ENCODE measurements at places on chromosomes 3 and 15. TPM values are rescaled to one million over a fixed set of nuclear protein-coding genes. Genes with fewer than 3 reads are reported as not detected.

GRCh38 chr3:193879099-193879863 is 256.7 kb upstream of the HES1 start:
- no peaks in the 10 kb centered on the region for H3K27me3 ChIP-seq
- no peak overlapping the region for H3K27ac ChIP-seq
- no peak overlapping the region for H3K4me3 ChIP-seq
- no peaks in the 10 kb centered on the region for H3K4me1 ChIP-seq
- no peak for DNase-seq

SEMA5B gene
- not detected for total RNA-seq

DNA sequence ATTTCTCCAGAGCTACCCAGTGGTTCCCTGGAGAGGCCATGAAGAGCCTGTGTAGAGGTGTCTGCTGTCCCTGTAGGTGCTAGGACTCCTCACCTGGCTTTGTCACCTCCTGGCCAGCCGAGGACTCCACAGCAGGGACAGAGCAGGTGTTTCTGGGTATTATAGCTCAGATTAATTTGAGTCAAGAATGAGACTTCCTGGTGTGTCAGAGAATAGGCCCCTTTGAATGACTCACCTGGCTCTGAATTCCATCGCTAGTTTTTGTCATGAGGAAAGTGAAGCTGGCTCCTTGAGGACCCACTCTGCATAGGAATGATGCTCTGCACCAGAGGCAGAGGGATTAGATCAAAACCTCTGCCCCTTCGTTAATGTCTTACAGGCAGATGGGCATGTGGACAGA is 167.5 kb upstream of the TOPAZ1 start:
- H3K4me3 ChIP-seq: no peak overlapping the region
- no peaks in the 10 kb centered on the region for H3K36me3 ChIP-seq
- no peak overlapping the region for H3K27ac ChIP-seq
- H3K4me1 ChIP-seq: no peaks in the 10 kb centered on the region
- peaks cover 5% of the 10 kb centered on the region for H3K27me3 ChIP-seq

- DNase-seq: no peak
- no peak overlapping the region for H3K27ac ChIP-seq
- H3K4me3 ChIP-seq: no peak overlapping the region
- H3K36me3 ChIP-seq: no peaks in the 10 kb centered on the region
- no peaks in the 10 kb centered on the region for H3K27me3 ChIP-seq
These were observed 108.1 kb downstream of the PGPEP1L start for GRCh38 chr15:98899272-98900021.

GREM1 gene
- not detected for total RNA-seq

DNA sequence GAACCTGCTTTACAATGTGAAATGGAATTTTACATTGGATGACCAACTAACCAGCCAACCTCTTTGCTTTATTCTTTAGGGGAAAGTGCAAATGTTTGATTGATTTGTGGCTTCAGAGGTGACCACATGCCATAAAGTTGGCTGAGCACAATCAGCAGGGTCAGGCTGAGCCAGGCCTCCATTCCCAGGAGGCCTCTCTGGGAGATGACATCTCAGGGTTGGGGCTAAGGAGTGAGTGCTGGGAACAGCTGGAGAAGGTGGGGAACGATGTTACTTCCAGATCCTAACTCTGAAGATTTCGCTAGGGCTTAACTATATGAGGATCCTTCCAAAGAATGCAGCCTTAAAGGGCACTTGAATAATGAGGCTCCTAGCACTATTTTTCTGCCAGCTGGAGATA is 131.7 kb downstream of the ATP10A start:
- H3K27ac ChIP-seq: no peak overlapping the region
- H3K27me3 ChIP-seq: no peaks in the 10 kb centered on the region
- H3K36me3 ChIP-seq: peaks cover 2% of the 10 kb centered on the region
- no peaks in the 10 kb centered on the region for H3K4me1 ChIP-seq

GRCh38 chr3:173870976-173871375 is 473.4 kb downstream of the NLGN1 start:
- no peak for DNase-seq
- H3K4me1 ChIP-seq: no peaks in the 10 kb centered on the region
- no peak overlapping the region for H3K27ac ChIP-seq
- no peak overlapping the region for H3K4me3 ChIP-seq
- no peaks in the 10 kb centered on the region for H3K27me3 ChIP-seq

IL17RD gene
- total RNA-seq: not detected

VIPR1 gene
- 31.2 TPM for total RNA-seq

DNA sequence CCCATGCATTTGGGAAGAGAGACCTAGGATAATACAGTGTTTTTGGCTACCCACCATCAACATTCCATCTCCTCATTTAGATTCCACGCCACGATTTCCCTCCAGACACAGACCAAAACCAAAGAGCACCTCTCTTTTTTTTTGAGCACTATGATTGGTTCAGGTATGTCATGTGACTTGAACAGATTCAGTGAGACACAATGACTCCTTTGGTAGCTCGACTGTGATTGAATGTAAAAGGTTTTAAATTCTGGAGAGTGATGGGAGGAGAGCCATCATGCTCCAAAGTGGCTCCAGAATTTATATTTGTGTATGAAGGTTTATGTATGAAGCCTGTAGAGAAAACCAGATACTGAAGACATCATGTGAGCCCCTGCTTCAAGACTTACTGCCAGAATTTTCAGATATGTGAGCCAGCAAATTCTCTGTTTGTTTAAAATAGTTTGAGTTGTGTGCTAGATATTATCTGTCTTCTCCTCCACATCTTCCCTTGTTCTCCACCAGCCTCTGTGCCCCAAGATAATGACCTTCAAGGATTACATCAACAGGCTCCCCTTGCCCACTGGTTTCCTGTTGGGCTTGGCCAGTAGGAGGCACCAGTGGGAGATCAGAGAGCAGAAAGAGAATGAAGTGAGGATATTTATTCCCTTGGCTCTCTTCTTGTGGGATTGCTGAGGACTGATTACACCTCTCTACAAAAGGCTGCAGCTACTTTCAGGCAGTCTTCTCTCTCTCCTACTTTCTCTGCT is 12.5 kb downstream of the MYD88 start:
- H3K4me3 ChIP-seq: no peak overlapping the region
- H3K27ac ChIP-seq: peak overlapping the region; percentile 43
- no peaks in the 10 kb centered on the region for H3K36me3 ChIP-seq
- H3K27me3 ChIP-seq: no peaks in the 10 kb centered on the region
- peaks cover 12% of the 10 kb centered on the region for H3K4me1 ChIP-seq
- DNase-seq: no peak

SEC62 gene
- 78.7 TPM for total RNA-seq

DNA sequence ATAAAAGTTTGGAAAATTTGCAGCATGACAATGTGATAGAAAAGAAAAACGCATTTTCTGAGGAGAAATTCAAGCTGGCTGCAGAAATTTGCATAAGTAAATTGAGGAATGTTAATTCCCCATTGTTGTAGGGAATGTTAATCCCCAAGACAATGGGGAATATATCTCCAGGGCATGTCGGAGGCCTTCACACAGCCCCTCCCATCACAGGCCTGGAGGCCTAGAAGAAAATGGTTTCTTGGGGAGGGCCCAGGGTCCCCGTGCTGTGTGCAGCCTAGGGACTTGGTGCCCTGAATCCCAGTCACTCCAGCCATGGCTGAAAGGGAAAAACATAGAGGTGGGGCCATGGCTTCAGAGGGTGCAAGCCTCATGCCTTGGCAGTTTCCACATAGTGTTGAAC is 101.1 kb downstream of the BOC start:
- H3K27me3 ChIP-seq: no peaks in the 10 kb centered on the region
- no peak overlapping the region for H3K27ac ChIP-seq
- H3K4me3 ChIP-seq: no peak overlapping the region
- DNase-seq: no peak
- no peaks in the 10 kb centered on the region for H3K4me1 ChIP-seq

DNA sequence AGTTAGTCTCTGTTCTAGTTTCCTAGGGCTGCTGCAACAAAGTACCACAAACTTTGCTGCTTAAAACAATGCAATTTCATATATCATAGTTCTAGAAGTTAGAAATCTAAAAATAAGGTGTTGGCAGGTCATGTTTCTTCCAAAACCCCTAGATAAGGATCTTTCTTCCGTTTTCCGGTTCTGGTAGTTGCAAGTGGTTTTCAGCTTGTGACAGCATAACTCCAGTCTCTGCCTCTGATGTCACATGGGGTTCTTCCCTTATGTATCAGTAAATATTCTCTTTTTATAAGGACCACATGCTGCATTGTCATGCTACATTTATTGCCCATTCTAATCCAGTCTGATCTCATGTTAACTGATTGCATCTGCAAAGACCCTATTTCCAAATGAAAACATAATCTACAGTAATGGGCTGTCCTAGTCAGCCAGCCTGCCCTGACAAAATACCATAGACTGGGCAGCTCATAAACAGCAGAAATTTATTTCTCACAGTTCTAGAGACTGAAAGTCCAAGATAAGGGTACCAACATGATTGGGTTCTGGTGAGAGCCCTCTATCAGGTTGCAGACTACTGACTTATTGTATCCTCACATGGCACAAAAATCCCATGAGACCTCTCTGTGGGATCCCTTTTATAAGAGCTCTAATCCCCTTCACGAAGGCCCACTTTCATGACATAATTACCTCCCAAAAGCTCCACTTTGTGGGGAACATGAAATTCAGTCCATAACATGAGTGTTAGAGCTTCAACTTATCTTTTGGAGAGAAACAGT is 642.0 kb upstream of the NAALADL2 start:
- no peaks in the 10 kb centered on the region for H3K27me3 ChIP-seq
- H3K36me3 ChIP-seq: no peaks in the 10 kb centered on the region
- peak; percentile 16 for DNase-seq
- no peaks in the 10 kb centered on the region for H3K4me1 ChIP-seq
- H3K4me3 ChIP-seq: no peak overlapping the region
- H3K27ac ChIP-seq: no peak overlapping the region

CDHR4 gene
- 0.32 TPM for total RNA-seq

DNA sequence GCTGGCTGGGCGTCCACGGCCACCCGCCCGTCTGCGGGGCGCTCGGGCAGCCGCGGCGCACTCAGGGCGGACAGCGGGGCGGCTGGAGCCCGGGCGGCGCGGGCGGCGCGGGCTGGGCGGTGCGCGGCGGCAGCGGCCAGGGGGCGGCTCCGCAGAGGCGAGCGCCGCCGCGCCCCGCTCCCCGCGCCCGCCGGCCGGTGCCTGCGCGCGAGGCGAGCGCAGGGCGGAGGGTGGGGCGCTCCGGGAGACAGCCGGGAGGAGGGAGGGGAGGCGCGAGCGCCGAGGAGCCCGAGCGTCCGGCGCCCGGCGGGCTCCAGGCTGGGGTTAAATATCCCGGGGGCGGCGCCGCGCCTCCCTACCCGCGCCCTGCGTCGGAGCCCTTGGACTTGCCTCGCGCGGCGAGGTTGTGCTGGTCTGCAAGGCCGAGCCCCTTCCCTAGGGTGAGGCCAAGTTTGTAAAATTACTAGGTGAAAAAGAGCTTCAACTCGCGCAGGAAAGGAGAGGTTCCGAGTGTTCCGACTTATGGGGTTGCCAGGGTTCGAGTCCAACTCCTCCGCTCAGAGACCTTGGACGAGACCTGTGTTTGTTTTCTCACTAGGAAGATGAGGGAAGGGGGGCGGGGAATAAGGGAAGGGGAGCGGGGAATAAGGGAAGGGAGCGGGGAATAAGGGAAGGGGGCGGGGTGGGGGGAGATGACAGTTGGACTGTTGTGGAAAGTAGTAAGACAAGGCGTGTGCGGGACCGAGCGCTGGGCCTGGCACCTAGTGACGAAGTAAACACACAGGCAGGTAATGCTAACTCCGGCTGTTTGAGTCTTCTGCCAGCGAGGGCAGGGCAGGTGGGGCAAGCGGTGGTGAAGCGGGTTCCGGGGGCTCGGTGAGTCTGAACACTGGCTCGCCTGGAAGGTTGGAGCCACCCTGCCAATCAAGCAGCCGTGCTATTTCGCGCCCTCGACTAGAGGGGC is at the start of gene TNFAIP8L3:
TNFAIP8L3 (minus strand) TSS at position 301 of the 964 bp plus-strand sequence. CDS start 311 bp downstream, outside the sequence.
- H3K4me3 ChIP-seq: no peak within 1 kb of the TSS
- H3K36me3 ChIP-seq: no peaks in the 10 kb centered on the region
- peaks cover 34% of the 10 kb centered on the region for H3K27me3 ChIP-seq
- DNase-seq: no peak
- no peak within 1 kb of the TSS for H3K27ac ChIP-seq
- no peaks in the 10 kb centered on the region for H3K4me1 ChIP-seq

GHSR gene
- total RNA-seq: not detected

DNA sequence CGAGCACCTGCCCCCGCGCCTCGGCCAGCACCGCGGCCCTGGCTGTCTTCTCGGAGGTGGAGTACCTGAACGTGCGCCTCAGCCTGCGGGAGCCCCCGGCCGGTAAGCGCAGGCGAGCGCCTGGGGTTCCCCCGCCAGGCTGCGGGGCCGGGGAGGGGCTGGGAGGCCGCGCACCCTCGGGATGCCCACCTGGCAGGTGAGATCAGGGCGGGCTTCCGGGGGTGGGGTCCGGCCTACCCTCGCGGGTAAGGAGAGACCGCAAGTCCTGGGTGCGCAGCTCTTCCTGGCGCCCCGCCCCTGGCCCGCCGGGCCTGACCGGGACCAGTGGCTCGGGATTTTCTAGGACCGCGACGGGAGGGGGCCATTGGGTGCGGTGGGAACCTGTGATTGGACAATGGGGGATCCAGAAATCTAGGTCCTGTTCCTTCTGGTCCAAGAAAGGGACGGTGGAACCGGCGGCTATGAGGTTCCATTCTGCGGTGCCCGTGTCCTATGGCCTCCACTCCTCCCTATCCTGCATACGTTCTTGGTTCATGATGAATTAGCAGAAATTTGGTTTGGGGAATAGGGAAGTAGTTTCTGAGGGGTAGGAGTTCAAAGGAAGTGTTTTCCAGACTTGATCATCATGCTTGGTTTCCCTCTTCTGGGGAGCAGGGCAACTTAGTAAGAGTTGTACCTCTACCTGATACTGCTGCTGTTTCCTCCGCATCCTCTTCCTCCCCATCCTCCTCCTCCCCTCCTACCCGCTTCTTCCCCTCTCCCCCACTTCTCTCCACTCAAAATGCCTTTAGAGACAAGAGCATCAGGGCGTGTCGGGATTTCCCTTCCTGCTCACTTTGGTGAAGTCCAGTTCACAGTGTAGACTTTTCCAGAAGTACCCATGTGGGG is 808 bp downstream of the ARRDC4 start:
- DNase-seq: peak; percentile 20
- peak overlapping the region; percentile 49 for H3K4me3 ChIP-seq
- peaks cover 4% of the 10 kb centered on the region for H3K4me1 ChIP-seq
- H3K36me3 ChIP-seq: no peaks in the 10 kb centered on the region
- H3K27ac ChIP-seq: peak overlapping the region; percentile 3
- H3K27me3 ChIP-seq: no peaks in the 10 kb centered on the region

HTR3E gene
- not detected for total RNA-seq

DNA sequence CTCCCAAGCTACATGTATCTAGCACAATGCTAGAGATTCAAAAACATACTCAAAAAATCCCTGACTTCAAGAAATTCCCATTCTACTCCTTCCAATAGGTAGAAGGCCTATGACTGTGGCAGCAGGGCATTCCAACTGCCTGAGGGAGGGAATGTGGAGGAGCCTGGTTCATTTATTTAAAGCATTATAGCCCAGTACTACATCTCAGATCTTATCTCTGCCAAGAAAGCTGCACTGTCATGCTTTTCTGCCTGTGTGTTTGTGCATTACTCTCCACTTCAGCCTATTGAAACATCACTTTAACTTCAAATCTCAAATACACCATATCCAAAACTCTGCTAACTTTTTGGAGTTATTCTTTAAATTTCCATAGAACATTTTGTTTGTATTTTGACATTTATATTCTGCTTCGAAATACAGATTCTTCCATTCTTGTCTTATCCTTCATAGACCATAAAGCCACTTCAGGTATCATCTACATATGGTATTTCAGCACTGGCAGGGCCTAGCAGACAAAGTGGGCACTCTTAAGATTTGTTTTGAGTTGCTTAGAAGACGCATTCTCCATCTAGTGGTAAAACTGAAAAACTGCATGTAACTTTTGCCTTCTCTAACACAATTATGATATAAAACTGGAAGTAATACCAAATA is 59.1 kb upstream of the NEDD4 start:
- H3K4me3 ChIP-seq: no peak overlapping the region
- H3K4me1 ChIP-seq: peaks cover 3% of the 10 kb centered on the region
- no peaks in the 10 kb centered on the region for H3K27me3 ChIP-seq
- H3K27ac ChIP-seq: no peak overlapping the region
- DNase-seq: peak; percentile 58

Data from CD4-positive, CD25-positive, alpha-beta regulatory T cell (primary cell).